GOT3 (cell line): ENCODE measurements at places on chromosomes 4 and X.

- no peak for DNase-seq
Observed at GRCh38 chrX:150623583-150623982, 55.2 kb downstream of the MTM1 start.

GRCh38 chrX:38473701-38474100 lies 87.6 kb upstream of the TSPAN7 start:
- no peak for DNase-seq

- no peak for DNase-seq
Observed at GRCh38 chr4:41665636-41666207, 82.8 kb downstream of the PHOX2B start.

DNA sequence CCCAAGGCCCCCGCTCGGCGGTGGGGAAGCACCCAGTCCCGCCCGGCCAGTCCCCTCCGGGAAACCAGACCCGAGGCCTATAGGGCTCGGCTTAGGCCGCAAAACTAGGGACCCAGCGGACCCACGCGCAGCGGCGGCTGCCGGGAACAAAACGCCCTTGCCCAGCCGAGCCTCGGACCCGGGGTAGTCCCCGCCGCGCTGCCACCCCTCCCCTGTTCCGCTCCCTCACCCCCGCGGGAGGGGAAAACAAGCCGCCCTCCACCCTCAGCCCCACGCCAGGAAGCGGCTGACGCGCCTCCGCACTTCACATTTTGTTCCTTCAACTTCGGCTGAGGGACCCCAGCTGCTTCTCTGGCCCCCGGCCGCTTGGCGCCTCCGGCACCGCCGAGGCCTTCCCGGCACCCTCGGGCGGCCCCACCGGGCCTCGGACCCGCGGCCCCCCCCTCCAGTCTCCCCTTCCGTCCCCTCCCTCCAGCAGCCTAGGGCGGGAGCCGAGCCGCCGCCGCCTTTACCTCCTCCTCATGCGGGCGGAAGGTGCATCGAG lies 694 bp downstream of the PDS5A start:
- no peak for DNase-seq

- no peak for DNase-seq
Observed at GRCh38 chr4:172163215-172163614, 350.0 kb downstream of the GALNTL6 start.

DNA sequence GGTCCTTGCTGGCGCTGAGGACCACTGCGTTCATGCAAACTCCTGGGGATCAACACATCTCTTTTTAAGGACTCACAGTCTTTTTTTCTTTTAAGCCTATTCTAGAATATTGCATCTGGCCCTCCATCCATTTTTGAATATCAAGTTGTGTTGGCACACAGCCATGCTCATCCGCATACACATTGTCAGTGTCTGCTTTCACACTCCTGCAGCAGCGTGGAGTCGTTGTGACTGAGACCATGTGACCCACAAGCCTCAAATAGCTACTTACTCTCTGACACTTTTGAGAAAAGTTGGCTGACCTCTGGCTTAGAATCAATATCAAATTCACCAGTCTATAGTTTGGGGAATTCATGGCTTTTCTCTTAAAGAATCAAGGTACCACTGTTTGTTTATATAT lies 191.8 kb upstream of the S100G start:
- DNase-seq: no peak

DNA sequence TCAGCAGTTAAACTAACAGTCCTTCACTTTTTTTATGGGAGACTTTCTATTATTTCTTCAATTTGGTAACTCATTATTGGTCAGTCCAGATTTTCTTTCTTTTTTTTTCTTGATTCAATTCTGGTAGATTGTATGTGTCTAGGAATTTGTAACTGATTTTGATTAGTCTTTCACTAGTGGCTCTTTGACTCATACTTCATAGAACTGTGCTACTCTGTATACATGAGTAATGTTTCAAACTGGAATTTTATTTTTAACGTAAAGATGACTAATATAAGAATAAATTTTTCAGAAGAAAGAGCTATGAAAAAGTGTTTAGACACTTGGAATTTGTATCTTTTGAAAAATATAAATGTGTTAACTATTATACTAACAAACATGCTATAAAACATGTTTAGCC lies 813.0 kb downstream of the TRAM1L1 start:
- DNase-seq: no peak

DNA sequence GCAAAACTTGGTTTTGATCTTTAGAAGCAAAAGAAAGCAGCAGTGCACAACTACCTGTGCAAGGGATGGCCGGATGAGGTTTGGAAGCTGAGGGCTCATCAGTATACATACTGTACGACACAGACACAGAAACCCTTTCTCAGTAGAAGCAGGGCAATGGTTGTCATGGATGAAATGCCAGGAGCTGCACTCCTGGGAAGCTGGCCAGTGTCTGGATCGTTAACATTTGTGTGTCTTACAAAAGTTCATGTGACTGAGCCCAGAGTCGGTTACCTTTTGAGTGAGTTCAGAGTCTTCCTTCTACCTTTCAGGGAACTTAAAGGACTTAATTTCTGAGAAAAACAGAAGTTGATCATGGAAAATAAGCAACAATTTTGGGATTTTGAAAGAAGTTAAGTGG lies 230.3 kb downstream of the APBB2 start:
- DNase-seq: no peak

GRCh38 chrX:69156638-69157037 lies 8.6 kb downstream of the PJA1 start:
- DNase-seq: no peak

GRCh38 chr4:101295691-101296090 lies 51.6 kb downstream of the PPP3CA start:
- DNase-seq: no peak

DNA sequence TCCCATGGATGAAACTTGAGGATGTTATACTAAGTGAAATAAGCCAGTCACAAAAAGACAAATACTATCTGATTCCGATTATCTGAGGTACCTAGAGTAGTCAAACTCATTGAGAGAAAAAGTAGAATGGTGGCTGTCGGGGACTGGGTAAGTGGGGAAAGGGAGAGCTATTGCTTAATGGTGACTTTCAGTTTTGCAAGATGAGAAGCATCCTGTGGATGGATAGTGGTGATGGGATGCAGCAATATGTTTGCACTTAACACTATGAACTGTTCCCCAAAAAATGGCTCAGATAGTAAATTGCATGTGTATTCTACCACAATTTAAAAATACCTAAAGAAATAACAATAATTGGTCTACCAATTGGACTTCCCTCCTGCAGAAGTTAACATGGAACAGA lies 181.5 kb downstream of the SHROOM3 start:
- no peak for DNase-seq
